ENCODE measurements at places on chromosomes 4 and X. TPM values are rescaled to one million over a fixed set of nuclear protein-coding genes. Genes with fewer than 3 reads are reported as not detected.

The TMPRSS11B gene
- not detected for total RNA-seq

The IL13RA1 gene
- not detected for total RNA-seq

GRCh38 chrX:94302446-94302845, 628.4 kb downstream of the FAM133A start:
- no peak for DNase-seq

The TRMT10A gene
- total RNA-seq: 10.4 TPM

DNA sequence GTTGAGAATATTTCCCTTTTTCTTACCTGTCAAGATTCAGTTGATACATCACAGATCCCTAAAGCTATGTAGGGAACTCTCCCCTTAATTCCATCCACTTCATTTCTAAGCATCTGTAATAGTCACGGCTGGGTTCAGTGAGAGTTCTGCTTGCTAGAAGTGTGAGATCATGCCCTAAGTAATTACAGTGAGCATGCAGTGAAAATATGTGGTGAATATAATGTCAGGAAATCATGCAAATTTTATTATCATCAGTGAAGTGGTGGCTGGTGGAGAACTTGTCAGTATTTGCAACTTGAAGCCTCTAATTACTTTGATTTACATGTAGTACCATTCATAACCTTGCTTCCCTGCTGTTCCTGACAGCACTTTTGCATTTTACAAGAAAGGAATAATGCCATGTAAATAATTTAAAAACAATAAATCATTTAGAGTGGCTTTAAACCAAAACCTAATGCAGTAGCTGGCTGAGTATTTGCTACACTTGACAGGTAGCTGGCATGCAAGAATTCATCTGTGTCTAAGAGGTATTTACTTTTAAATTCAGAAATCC, 28.3 kb upstream of the CFAP299 start:
- DNase-seq: no peak

DNA sequence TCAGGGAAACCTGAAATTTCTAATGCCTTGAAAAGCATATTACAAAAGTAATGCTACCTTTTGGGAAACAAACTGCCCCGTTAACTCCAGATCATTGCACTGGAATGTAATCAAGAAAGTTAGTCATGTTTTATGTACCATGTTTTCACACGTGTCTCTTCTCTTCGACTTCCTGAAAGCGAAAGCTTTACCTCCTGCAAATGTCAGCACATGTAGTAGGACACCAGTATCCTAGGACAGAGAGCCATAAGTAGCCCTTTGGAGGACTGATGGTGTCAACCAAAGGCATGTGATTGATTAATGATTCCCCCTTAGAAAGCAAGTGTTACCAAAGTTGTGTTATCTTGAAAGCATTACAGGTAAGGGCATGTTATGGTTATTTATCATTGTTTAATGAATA, 8.8 kb upstream of the MND1 start:
- no peak for DNase-seq

The TIGD4 gene
- total RNA-seq: 0.35 TPM

All from activated CD4-positive, alpha-beta memory T cell treated with anti-CD3 and anti-CD28 coated beads, Interleukin-2, amount 10 ng/mL, durations not matched to agents 7 days and 5 days (primary cell).